ENCODE measurements at places on chromosomes 2 and 18.

DNA sequence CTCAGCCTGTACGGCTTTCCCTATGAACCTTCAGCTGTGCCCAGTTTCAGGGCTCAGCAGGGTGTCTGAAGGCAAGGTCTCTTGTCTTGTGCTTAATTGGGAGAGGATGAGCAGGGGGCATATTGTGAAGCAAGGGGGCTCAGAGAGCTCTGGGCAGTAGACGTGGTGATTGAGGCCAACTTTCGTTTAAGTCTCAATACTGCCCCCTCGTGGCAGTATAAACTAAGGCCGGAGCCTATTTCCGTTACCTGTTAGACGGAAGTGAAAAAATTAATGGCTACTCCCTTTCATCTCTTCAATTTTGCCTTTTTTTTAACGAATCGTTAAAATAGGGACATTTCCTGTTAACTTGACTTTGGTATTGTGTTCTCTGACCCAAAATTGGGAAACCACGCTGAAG lies 193.4 kb downstream of the TDRD15 start:
- DNase-seq: peak; percentile 70

DNA sequence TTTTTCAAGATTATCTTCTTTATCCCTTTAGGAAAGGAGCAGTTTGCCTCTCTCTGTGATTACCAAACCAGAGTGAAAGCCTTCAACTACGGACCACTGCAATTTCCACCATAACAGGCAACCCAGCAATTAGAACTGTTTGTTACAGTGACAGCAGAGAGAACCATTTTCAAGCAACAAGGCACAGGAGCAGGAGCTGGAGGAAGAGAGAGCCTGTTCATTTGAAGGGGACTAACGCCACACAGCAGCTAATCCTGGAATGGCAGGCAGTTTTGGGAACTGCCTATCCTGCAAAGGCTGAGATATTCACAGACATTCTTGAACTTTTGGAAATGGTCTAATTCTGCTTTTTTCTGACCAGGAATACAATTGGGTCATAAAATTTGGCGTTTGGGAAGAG lies 1541.9 kb upstream of the PIK3C3 start:
- DNase-seq: peak; percentile 69

GRCh38 chr2:25972049-25972823 lies 10.1 kb downstream of the KIF3C start:
- DNase-seq: no peak

GRCh38 chr2:160061944-160062291 lies 497 bp downstream of the PLA2R1 start:
- DNase-seq: no peak

DNA sequence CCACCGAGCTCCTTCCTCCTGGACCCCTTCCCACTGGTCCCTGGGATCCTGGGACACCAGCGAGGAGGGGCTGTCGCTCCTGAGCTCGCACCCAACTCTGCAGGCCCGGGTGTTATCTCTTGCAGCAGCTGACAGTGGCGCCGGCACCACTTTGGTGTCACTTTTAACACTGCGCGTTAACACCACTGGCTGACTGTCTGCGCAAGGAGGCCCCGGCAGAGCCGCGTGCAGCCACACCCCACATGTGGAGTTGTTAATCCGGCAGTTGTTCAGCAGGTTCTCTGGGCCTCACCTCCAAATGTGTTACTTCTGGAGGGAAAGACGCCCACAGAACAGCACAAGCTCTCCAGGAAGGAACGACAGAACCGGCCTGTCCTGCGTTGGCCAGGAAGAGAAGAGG lies 155.0 kb upstream of the GLI2 start:
- no peak for DNase-seq

GRCh38 chr2:205683502-205684367 lies 1.4 kb downstream of the NRP2 start:
- peak; percentile 44 for DNase-seq
